Activated CD8-positive, alpha-beta memory T cell treated with anti-CD3 and anti-CD28 coated beads for 1 hour (primary cell): ENCODE measurements at places on chromosomes 2 and 18.

- no peak for DNase-seq
Measured at GRCh38 chr2:142234741-142235140, 103.9 kb upstream of the LRP1B start.

- no peak for DNase-seq
Measured at GRCh38 chr18:63378919-63379638, 12.1 kb upstream of the KDSR start.

DNA sequence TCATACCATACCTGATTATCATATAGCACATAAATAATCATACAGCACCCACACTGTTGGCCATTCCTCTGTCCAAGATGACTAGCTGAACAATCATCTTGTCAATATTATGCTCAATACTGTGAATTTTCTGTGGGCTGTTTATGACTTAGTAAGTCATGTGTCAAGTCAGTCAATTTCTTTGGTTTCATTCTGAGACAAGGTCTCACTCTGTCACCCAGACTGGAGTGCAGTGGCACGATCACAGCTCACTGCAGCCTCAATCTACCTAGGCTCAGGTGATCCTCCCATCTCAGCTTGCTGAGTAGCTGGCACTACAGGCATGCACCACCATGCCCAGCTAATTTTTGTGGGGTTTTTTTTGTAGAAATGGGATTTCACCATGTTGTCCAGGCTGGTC, 5.7 kb downstream of the MCM6 start:
- no peak for DNase-seq

DNA sequence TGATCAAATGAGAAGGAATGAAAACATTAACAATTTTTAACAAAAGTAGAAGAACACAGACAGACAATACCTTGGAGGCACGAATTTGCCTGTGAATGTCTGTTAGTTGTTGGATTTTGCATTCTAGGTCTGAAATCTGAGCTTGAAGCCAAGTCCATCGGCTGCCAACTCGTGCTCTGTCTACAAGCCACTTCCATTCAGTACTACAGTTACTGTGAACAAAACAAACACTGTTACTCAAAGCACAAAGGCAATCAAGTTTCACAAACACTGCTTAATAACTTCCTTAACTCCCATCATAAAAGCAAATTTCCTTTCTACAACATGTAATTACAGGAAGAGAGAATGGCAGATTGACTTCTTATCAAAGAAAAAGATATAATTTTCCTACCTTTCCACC, 42.2 kb downstream of the KANSL1L start:
- DNase-seq = no peak

DNA sequence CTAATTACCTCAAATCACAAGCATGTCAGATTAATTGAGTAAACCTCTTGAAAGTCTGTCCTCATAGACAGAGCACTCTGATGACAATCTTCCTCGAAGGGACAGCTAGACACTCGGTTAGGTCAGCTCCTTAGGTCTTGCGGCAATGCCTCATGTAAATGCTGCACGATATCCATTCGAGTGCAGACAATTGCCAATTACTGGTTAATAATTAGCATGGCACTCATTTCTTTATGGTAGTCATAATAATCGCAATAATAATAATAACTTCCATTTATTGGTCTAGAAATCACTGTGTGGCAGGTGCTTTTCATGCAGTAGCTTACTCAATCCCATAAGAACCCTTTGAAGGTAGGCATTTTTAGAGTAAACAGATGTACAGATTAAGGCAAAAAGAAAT, 44.7 kb upstream of the DSC1 start:
- no peak for DNase-seq

DNA sequence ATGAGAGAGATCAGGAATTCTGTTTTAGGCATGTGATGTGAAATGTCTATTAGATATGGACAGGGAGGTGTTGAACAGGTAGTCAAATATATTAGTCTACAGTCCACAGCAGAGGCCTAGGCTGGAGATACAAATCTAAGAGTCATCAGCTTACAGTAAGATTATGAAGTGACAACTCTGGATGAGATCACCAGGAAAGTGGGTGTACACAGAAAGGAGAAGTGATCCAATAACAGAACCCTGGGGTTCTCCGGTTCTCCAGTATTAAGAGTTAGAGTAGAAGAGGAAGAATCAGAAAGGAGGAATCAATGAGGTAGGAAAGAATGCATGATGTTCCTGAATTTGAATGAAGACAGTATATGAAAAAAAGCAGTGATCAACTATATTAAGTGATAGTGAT, 362.3 kb downstream of the FIGN start:
- no peak for DNase-seq

GRCh38 chr2:101147062-101147461, 4.1 kb downstream of the TBC1D8 start:
- no peak for DNase-seq

GRCh38 chr2:55459714-55460274, 40.1 kb upstream of the CCDC88A start:
- DNase-seq = no peak
